ENCODE measurements at places on chromosomes 7 and 10.
A peak's percentile ranks its signal among the peaks of the same experiment; 100 is the strongest.

DNA sequence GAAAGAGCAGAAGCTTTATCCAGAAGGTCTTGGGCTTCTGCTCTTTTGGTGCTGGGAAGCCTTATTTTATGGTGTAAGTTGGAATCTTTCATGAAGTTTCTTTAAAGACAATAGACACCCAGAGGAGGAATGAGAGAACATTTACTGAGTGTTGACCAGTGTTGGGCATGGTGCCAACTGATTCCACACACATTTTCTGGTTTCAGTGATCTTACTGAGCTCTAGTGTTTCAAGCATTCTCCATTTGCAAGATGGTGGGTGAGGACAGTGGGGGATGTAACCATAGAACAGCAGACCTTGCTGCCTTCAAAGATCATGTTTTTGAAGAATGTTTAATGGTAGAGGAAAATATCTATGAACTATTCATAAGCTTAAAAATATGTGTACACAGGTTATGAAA is 114.6 kb downstream of the LRMDA start:
- no peaks in the 10 kb centered on the region for H3K36me3 ChIP-seq
- H3K27me3 ChIP-seq, result no peaks in the 10 kb centered on the region
- no peak overlapping the region for H3K27ac ChIP-seq

DNA sequence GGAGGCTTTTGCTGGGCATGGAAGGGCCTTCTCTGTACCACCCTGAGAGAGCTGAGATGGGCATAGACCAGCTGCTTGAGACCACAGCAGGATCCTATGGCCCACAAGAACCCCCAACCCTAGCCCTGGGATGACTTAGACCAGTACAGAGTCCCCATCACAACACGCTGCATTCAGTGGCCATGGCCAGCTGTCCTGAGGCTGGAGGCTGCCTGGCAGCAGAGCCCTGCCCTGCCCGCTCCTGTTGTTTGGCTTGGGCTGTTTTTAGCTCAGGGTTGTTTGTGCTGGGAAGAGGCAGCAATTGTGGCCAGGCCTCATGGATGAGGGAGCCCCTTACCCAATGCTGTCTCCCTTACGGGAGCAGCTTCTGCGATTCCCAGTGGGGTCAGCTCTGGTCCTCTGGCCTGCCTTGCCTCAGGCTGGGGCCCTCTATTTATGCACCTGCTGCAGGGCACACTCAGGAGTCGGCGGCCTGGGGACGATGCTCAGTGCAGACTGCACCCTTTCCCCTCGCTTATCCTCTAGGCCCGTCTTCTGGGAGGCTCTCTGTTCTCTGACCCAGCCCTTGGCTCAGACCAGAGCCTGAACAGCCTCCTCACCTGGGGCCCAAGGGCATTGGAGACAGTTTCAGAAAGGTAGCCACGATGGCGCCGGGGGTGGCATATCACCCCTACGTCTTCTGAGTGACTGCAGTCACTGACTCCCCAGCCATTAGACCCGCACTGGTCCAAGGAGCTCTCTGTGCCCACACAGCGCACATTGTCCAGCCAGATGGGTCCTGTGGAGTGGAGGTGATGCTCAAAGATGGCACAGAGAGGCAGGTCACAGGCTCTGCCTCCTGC is 6.3 kb downstream of the LOXL4 start:
- H3K4me3 ChIP-seq, result no peak overlapping the region
- no peak for DNase-seq
- no peak overlapping the region for H3K27ac ChIP-seq
- no peaks in the 10 kb centered on the region for H3K36me3 ChIP-seq
- H3K4me1 ChIP-seq, result peaks cover 13% of the 10 kb centered on the region

- no peak overlapping the region for H3K4me3 ChIP-seq
- H3K4me1 ChIP-seq, result peaks cover 17% of the 10 kb centered on the region
- no peaks in the 10 kb centered on the region for H3K36me3 ChIP-seq
- DNase-seq, result no peak
Observed at GRCh38 chr10:126459878-126460481, 71.7 kb upstream of the ADAM12 start.

DNA sequence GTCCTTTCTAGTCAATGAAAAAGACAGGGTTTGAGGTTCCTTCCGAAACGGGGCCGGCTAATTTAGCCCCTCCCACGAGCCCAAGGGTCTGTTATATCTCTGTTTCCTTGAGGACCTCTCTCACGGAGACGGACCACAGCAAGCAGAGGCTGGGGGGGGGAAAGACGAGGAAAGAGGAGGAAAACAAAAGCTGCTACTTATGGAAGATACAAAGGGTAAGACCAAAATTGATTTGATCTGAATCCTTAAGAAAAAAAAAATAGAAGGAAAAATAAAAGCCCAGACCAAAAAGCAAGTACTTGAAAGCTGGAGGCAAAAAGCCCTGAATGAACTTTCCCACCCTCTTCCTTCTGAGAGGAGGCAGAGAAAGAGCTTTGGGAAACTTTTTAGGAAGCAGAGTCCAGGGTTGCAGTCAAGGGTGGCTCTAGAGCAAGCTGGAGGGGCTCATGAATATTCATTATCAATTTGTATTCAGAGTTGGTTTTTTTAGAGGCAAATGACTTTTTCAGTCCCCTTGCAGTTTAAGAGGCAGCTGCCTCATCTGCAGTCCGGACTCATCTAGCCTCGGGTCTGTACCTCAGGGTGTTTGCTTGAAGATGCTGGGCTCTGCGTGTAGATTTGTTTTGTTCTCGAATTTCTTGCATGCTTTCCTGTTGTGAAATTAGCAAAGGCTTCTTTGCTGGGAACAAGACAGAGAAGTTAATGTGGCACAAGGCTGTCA is at the start of gene ENTPD1:
Gene ENTPD1 (plus strand): TSS at position 123 of the 721 bp plus-strand sequence. CDS start 77 bp downstream, at position 200.
- H3K36me3 ChIP-seq, result no peaks in the 10 kb centered on the region
- peaks cover 14% of the 10 kb centered on the region for H3K4me1 ChIP-seq
- H3K4me3 ChIP-seq, result peak within 1 kb of the TSS; percentile 51
- no peak within 1 kb of the TSS for H3K27ac ChIP-seq

DNA sequence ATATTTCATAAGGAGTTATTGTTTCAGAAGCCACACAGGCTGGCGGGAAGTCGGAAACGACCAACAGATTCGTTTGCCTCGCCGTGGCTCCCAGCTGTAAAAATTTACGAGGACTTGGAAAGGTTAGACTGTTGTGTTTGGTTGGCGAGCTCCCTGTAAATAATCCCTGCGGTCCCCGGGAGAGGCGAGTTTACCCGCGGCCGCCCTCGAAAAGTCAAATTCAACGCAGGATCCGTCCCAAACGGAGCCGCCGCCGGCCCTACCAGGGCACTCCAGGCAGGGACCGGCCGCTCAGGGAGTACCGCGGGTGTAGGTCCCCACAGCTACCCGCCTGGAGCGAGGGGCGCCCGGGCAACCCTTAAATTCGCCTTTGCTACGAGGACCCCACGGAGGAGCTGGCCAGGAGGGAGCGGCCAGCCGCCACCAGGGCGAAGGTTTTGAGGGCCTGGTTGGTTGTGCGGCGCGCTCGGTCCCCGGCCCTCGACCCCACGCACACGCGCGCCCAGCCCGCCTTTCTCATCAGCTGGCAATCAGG is 726 bp upstream of the HOXA9 start:
- peaks cover 45% of the 10 kb centered on the region for H3K4me1 ChIP-seq
- H3K27ac ChIP-seq, result peak overlapping the region; percentile 97
- peaks cover 1% of the 10 kb centered on the region for H3K36me3 ChIP-seq
- peak overlapping the region; percentile 65 for H3K4me3 ChIP-seq
- H3K27me3 ChIP-seq, result peaks cover 93% of the 10 kb centered on the region

- peak overlapping the region; percentile 79 for H3K27ac ChIP-seq
- H3K4me3 ChIP-seq, result no peak overlapping the region
- DNase-seq, result no peak
- no peaks in the 10 kb centered on the region for H3K27me3 ChIP-seq
- peaks cover 32% of the 10 kb centered on the region for H3K36me3 ChIP-seq
- peaks cover 9% of the 10 kb centered on the region for H3K4me1 ChIP-seq
Observed at GRCh38 chr7:44408596-44408995, 81.9 kb downstream of the NUDCD3 start.

DNA sequence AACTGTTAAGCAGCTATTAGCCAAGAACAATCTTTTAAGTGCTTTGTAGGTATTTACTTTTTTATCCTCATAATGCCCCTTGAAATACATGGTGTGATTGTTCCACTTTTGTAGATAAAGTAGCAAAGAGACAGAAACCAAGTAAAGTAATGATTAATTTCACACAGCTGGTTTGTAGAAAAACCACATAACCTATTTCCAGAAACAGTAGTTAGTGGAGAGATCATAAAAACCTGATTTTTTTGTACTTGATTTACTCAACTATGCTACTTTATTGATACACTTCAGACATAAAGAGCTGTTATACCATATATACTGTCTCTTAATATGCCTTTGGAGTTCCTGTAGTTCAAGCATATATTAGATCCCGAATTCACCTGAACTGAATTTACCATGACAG is 118.4 kb downstream of the SEMA3A start:
- H3K4me1 ChIP-seq, result peaks cover 32% of the 10 kb centered on the region
- DNase-seq, result no peak
- H3K36me3 ChIP-seq, result no peaks in the 10 kb centered on the region
- no peak overlapping the region for H3K27ac ChIP-seq
- H3K27me3 ChIP-seq, result no peaks in the 10 kb centered on the region

- peaks cover 21% of the 10 kb centered on the region for H3K4me1 ChIP-seq
- no peaks in the 10 kb centered on the region for H3K27me3 ChIP-seq
- no peak overlapping the region for H3K27ac ChIP-seq
- no peaks in the 10 kb centered on the region for H3K36me3 ChIP-seq
Observed at GRCh38 chr7:38006559-38006958, 86.1 kb downstream of the EPDR1 start.

DNA sequence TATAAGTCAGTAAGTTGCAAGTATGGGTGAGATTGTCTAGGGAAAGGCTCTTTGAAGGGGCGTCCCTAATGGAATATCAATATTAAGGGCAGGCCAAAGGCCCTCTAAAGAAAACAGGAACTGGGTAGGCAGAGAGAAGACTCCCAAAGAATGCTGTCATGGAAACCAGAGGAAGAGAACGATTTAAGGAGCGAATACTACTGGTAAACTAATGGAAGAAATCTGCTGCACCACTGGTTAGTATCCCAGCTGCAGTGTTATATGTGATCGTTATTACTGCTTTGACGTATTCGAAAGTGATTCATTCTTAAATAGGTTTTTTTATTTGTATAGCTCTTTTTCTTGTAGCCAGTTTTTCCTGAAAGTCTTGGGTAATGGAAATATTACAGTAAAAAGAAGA is 1.3 kb downstream of the CASP2 start:
- peaks cover 25% of the 10 kb centered on the region for H3K36me3 ChIP-seq
- peaks cover 44% of the 10 kb centered on the region for H3K4me1 ChIP-seq
- no peak for DNase-seq
- H3K4me3 ChIP-seq, result peak overlapping the region; percentile 90
- H3K27ac ChIP-seq, result peak overlapping the region; percentile 95

- DNase-seq, result no peak
- H3K4me1 ChIP-seq, result no peaks in the 10 kb centered on the region
- H3K36me3 ChIP-seq, result peaks cover 4% of the 10 kb centered on the region
Observed at GRCh38 chr7:64618785-64619456, 47.0 kb upstream of the ZNF107 start.

DNA sequence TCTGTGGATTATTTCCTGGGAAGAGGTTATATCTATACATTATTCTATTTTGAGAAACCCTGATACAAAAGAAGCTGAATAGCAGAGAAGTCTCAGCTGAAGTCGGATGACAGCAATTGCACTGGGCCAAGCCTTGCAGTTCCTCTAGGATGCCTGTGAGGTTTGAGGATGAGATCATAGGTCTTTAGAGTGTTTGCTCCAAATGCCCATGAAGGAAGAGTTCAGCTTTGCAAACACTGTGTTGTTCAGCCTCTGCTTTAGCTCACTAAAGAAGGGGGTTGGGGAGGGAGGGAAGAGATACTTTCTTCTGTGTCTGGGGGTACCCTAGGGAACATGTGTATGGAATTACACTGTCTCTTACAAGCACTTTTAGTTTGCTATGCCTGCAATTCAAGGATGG is 282.5 kb upstream of the NRP1 start:
- H3K4me1 ChIP-seq, result peaks cover 8% of the 10 kb centered on the region
- no peaks in the 10 kb centered on the region for H3K27me3 ChIP-seq
- DNase-seq, result no peak
- no peaks in the 10 kb centered on the region for H3K36me3 ChIP-seq

DNA sequence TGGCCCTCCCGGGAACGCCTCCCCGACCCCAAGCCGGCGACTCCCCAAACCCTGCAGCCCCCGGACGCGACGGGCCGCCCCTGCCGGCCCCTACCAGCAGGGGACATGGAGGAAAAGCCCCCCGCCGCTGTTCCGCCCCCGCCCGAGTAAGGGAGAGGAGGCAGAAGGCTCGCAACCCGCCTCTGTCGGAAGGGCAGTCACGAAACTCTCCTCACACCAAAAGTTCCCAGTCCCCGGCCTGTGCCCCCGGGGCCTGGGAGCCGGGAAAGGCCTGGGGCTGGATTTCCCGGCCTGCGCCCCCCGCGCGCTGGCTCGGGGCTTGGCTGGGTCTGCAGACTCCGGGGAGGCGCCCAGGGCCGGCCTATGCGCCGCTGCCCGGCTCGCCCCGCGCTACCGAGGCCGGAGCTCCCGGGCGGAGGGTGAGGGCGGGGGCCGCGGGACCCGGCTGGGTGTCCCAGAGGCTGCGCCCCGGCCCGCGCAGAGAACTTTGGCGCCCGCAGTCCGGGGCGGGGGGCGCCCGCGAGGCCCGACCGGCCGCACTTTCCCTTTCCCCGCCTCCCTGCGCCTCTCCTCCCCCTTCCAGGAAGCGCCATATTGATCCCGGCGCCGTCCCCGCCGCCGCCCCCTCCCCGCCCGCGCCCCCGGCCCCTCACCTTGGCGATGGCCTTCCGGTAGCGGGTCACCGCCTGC is 728 bp downstream of the PARD3 start:
- H3K4me3 ChIP-seq, result peak overlapping the region; percentile 89
- peak overlapping the region; percentile 92 for H3K27ac ChIP-seq
- peak; percentile 34 for DNase-seq
- peaks cover under 1% of the 10 kb centered on the region for H3K27me3 ChIP-seq
- H3K36me3 ChIP-seq, result no peaks in the 10 kb centered on the region

GRCh38 chr10:97119058-97119745 is 66.6 kb downstream of the SLIT1 start:
- H3K4me3 ChIP-seq, result no peak overlapping the region
- H3K36me3 ChIP-seq, result no peaks in the 10 kb centered on the region
- no peak overlapping the region for H3K27ac ChIP-seq
- H3K27me3 ChIP-seq, result peaks cover 46% of the 10 kb centered on the region
- no peak for DNase-seq
- H3K4me1 ChIP-seq, result no peaks in the 10 kb centered on the region

All from mesothelial cell of epicardium (in vitro differentiated cells).